ENCODE measurements at places on chromosomes 1 and 21.

DNA sequence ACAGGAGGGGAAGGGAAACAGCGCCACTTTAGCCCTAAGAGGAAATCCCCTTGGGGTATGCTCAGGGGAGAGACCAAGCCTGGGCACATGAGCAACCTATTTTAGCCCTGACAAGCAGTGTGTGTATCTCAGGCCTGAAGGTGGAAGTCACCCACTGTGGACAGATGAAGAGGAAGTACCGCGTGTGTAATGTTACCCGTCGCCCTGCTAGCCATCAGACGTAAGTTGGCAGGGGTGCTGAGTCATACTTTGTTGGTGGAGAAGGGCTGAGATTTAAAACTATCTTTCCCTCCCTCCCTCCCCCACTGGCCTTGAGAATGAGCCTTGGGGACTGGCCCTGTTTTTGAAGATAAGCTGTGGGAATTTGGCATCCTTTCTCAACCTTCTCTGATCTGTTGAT is 11.2 kb downstream of the AGO1 start:
- no peak for DNase-seq

DNA sequence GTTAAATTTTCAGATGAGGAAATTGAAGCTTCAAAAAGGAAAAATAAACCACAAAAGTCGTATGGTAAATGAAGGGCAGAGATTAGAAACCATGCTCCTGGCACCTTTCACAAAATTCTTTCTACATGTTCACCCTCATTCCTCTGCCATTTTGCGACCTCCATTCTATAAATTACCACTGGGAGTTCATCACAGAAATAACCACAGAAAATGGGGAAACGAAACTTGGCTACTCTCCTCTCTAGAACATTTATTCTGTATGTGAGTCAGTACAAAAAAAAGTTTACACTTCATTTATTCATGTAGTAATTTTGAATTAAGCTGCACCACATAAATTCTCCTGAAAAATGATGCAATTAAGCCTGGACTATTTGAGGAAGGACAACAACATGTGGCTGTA is 320.9 kb upstream of the C1orf87 start:
- no peak for DNase-seq

GRCh38 chr1:8419172-8419571 is 101.3 kb downstream of the SLC45A1 start:
- DNase-seq = no peak

- no peak for DNase-seq
Observed at GRCh38 chr1:111197598-111198284, 2.7 kb downstream of the DENND2D start.

GRCh38 chr1:47416319-47417169 is 459 bp downstream of the FOXE3 start:
- DNase-seq = no peak

GRCh38 chr1:39387452-39387851 is 104.0 kb upstream of the BMP8A start:
- no peak for DNase-seq

GRCh38 chr1:242318140-242318539 is 206.4 kb downstream of the PLD5 start:
- no peak for DNase-seq

- DNase-seq = no peak
Observed at GRCh38 chr1:9291914-9292360, 757 bp upstream of the SPSB1 start.

- DNase-seq = no peak
Observed at GRCh38 chr21:26077521-26077920, 93.0 kb downstream of the APP start.

DNA sequence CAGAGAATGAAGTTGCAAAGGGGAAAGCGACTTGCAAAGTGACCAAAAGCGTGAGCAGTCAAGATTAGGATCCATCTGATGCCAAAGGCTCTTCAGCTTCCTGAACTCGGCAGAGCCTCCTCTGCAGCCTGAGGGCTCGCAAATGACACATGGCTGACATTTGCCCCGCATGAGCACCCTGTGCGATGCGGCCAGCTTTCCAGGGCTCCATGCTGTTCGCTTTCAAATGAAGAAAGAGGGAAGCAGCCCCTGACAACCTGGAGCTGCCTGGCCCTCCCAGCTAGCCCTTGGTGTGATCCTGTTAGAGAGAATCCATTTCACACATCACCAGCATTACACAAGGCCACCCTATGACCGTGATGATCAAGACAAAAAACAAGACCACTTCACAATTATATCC is 20.2 kb upstream of the FAM131C start:
- no peak for DNase-seq

- DNase-seq = no peak
Observed at GRCh38 chr1:182301467-182302198, 90.0 kb downstream of the GLUL start.
